Neural progenitor cell (in vitro differentiated cells): ENCODE measurements at places on chromosomes 7 and 10. TPM values are rescaled to one million over a fixed set of nuclear protein-coding genes. Genes with fewer than 3 reads are reported as not detected.
A peak's percentile ranks its signal among the peaks of the same experiment; 100 is the strongest.

GRCh38 chr10:88111294-88111693 is 247.9 kb downstream of the PTEN start:
- H3K4me1 ChIP-seq: no peaks in the 10 kb centered on the region
- H3K4me3 ChIP-seq: no peak overlapping the region
- no peak overlapping the region for H3K27ac ChIP-seq
- H3K36me3 ChIP-seq: no peaks in the 10 kb centered on the region
- H3K27me3 ChIP-seq: no peaks in the 10 kb centered on the region

DNA sequence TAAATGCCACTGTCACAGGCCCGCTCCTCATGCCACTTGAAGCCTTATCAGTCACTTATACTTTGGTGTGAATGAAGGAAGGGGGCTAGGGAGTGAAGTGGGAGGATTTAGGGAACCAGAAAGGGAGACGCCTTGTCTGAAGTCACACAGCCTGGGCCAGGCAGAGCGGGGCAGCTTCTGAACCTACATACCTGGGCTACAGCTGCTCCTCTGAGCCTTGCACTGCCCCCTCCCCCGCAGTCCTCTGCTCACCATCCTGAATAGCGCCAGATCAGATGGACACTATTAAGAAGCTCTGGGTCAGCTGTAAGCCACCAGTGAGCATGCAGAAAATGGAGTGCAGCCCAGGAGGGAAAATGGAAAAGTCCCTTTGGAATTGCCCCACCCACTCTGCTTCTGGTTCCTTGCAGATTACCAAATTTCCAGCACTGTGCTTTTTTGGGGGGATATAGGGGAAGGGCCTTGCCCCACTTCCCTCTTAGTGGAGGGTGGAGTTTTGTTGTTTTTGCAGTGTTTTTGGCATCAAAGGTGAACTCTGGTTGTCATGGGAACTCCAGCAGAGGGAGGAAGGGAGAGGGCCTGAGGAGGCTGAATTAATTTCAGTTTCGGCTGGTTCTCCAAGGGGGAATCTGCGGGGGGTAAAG is 35.0 kb upstream of the ADCYAP1R1 start:
- peaks cover 4% of the 10 kb centered on the region for H3K4me1 ChIP-seq
- no peaks in the 10 kb centered on the region for H3K27me3 ChIP-seq
- H3K4me3 ChIP-seq: no peak overlapping the region
- H3K36me3 ChIP-seq: no peaks in the 10 kb centered on the region
- no peak overlapping the region for H3K27ac ChIP-seq
- no peak for DNase-seq

DNA sequence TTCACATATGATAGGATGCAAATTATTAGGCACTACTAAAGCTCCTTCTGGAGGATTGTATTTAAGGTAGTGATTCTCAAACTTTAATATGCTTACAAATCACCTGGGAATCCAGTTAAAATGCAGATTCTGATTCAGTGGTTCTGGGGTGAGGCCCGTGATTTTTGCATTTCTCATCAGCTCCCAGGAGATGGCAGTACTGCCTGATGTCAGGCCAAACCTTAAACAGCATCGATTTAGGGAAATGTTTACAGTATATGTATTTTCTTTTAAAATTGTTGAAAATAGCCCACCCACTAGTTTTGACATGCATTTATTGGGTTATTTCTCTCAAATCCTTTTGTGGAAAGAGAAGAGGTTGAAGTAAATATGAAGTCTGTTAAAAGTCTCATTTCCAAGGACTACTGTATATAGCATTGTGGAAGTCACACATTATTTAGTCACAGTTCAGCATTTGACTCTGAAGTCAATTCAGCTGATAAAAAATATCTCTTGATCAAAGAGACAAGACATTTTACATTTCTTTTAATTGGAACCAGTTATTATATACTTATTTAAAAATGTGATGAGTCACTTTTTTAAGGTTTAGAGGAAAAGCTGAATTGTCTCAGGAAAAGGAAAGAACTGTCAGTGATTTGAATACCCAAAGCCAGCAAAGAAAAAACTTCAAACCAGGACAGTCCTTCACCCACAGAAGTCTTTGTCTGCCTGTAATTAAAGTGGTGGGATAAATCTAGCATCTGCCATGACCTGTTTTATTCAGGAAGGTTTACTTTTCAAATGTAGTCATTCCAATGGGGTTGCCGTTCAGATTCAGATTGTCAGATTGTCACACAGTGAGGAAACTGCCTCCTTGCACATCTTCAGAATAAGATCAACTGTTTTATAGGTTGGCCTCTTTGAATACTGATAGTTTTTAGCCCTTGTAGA is 21.1 kb upstream of the HBP1 start:
- H3K4me3 ChIP-seq: no peak overlapping the region
- H3K27me3 ChIP-seq: no peaks in the 10 kb centered on the region
- H3K27ac ChIP-seq: no peak overlapping the region
- no peaks in the 10 kb centered on the region for H3K36me3 ChIP-seq
- H3K4me1 ChIP-seq: no peaks in the 10 kb centered on the region

- no peak overlapping the region for H3K27ac ChIP-seq
- H3K4me1 ChIP-seq: no peaks in the 10 kb centered on the region
- H3K27me3 ChIP-seq: no peaks in the 10 kb centered on the region
- DNase-seq: no peak
Observed at GRCh38 chr10:91017198-91017597, 96.3 kb upstream of the ANKRD1 start.

- no peaks in the 10 kb centered on the region for H3K27me3 ChIP-seq
- DNase-seq: no peak
- no peak overlapping the region for H3K27ac ChIP-seq
Observed at GRCh38 chr10:15325243-15325943, 45.7 kb downstream of the FAM171A1 start.

- H3K4me3 ChIP-seq: no peak overlapping the region
- no peak overlapping the region for H3K27ac ChIP-seq
- no peaks in the 10 kb centered on the region for H3K36me3 ChIP-seq
Observed at GRCh38 chr7:118777308-118777707, 552.8 kb downstream of the ANKRD7 start.

DUSP5 gene
- 0.34 and 1.5 TPM in 2 replicates for total RNA-seq

MCMBP gene
- total RNA-seq: 63.4 and 86.3 TPM in 2 replicates

DNA sequence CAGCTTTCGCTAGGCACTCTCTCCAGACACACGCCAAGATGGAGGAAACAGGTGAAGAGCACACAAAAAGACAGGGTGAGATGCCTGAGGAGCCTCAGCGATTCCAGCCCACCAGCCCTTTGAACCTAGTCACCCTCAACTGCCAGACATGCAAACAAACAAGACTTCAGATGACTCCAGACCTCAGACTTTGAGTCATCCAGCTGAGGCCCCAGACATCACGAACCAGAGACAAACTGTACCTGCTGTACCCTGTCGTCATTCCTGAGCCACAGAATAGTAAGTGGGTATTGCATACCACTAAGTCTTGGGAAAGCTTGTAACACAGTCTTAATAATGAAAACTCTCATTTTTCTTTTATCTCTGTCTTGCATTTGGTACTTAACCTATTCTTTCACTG is 126.6 kb upstream of the LSM8 start:
- H3K27me3 ChIP-seq: no peaks in the 10 kb centered on the region
- H3K4me1 ChIP-seq: no peaks in the 10 kb centered on the region
- no peak for DNase-seq

- peaks cover 16% of the 10 kb centered on the region for H3K4me1 ChIP-seq
- H3K27ac ChIP-seq: no peak overlapping the region
- H3K36me3 ChIP-seq: no peaks in the 10 kb centered on the region
- no peak overlapping the region for H3K4me3 ChIP-seq
- peaks cover 57% of the 10 kb centered on the region for H3K27me3 ChIP-seq
Observed at GRCh38 chr7:128867241-128867640, 4.6 kb downstream of the ATP6V1F start.

- no peak for DNase-seq
- H3K36me3 ChIP-seq: no peaks in the 10 kb centered on the region
- H3K4me1 ChIP-seq: no peaks in the 10 kb centered on the region
- no peak overlapping the region for H3K27ac ChIP-seq
Observed at GRCh38 chr7:134357486-134357885, 40.8 kb upstream of the SLC35B4 start.

DNA sequence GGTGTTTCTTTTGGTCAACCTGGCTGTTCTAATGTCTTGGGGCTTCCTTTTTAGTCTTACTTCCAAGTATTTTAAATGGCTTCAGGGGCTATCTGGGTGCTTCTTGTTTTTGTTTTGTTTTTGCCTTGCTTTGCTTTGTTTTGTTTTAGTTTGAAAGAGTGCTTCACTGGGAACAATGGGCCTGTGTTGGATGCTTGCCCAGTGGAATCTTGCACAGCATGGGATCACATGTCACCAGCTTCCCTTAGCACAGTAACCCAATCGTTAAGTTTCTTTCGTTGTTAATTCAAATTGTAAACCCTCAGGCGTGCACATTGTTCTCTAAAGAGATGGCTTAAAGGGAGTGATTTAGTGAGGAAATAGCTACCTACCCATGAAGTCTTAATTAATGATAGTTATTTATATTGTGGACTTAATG is 8.9 kb downstream of the COL17A1 start:
- H3K4me3 ChIP-seq: peak overlapping the region; percentile 8
- peak overlapping the region; percentile 89 for H3K27ac ChIP-seq
- H3K27me3 ChIP-seq: no peaks in the 10 kb centered on the region

CRYGN gene
- 1.1 TPM in 1 of 2 replicates, not detected in the other for total RNA-seq

SEMA4G gene
- 2.3 and 5.4 TPM in 2 replicates for total RNA-seq
